CD4-positive, alpha-beta T cell (primary cell): ENCODE measurements at places on chromosomes 2 and 18.

GRCh38 chr2:232623768-232624765 is 9.3 kb upstream of the EFHD1 start:
- DNase-seq, result no peak

DNA sequence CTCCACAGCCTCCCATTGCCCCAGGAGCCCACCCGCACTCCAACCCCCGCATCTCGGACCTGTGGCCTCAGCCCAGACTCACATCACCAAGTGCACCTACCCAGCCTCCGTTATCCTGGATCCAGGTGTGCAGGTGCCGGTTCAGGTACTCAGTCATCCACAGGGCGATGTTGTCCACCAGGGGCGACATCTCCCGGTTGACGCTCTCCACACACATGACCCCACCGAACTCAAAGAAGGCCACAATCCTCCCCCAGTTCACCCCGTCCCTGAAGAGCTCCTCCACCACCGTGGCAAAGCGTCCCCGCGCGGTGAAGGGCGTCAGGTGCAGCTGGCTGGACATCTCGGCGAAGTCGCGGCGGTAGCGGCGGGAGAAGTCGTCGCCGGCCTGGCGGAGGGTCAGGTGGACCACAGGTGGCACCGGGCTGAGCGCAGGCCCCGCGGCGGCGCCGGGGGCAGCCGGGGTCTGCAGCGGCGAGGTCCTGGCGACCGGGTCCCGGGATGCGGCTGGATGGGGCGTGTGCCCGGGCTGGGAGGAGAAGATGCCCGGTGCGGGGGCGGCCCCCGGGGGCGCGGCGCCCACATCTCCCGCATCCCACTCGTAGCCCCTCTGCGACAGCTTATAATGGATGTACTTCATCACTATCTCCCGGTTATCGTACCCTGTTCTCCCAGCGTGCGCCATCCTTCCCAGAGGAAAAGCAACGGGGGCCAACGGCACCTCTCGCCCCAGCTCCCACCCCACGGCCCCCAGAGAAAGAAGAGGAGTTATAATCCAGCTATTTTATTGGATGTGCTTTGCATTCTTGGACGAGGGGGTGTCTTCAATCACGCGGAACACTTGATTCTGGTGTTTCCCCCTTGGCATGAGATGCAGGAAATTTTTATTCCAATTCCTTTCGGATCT is 1.3 kb downstream of the BCL2 start:
- peak; percentile 61 for DNase-seq

- DNase-seq, result no peak
Measured at GRCh38 chr2:238943338-238944067, 95.6 kb downstream of the TWIST2 start.

DNA sequence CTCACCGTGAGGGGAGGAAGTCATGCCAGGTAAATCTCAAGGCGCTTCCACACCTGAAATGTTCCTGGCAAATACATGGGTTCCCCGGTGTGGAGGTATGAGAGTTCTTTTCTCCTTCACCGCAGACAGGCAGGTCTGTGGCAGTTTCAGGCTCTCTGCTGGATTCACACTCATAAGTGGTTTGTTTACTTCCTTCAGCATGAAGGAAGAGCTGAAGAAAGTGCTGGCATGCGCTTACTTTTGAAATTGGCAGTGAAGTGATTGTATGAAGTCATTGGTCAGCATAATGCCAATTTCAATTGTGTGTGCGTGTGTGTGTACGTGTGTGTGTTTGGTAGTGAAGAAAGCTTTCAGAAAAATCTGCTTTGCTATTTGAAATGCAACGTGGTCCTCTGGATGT is 43.4 kb downstream of the RNF144A start:
- no peak for DNase-seq

- DNase-seq, result no peak
Measured at GRCh38 chr18:12076424-12077140, 17.1 kb upstream of the ANKRD62 start.

DNA sequence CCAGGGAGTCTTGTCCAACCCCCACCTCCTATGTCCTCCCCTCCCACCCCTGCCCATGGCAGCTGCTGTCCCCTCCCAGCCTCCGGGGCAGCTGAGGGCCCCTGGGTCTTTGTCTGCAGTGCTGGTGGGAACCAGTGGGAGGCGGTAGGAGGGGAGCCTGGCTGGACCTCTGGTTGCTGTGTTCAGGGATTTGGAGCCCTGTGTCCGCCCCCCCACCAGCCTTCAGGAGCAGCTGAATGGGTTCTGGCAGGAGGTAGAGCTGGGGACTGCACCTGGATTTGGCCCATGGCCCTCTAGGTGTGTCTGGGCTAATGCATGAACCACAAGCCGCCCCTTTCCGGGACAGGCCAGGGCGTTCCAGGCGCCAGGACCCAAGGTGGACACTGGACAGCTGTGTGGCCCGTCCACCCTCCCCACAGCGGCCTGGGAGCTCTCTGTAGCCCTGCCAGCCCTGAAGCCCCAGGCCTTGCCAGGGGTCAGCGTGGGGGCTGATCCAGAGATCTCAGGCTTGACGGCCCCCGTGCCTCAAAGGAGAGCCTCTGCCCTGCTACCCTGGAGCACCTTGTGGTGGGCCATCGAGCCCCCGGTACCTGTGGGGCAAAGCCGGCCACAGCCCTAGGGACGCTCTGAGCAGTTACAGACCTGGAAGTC is 25.4 kb downstream of the GPC1 start:
- DNase-seq, result no peak

DNA sequence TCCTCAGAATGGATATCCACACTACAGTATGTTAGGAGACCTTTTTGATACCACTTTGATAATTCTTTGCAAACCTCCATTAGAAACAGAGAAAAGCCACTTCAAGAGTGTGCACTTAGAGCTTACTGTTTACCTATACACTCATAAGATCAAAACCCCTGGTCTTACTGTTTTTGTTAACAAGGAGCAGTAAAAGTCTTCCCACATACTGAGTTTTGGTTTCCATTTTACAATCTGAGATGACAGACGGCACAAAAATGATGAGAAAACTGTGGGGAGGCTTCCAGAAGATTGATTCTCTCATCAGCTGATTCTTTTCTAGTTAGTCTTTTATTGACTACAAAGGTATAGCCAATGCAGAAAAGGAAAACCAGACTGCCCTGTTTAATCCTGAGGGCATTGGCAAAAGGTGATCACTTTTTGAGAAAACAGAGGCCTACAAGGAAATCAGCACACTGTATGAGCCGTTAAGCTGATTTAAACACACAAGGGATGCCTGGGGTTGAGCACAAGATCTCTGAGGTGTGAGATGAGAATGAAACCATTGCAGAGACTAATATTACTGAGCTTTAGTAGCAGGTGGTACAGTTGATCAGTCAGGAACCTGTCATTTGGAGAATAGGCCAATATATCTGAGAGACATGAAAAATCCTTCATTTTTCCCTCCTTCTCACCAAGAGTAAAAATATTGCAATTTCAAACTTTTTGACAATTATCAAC is 368.6 kb downstream of the GRB14 start:
- DNase-seq, result no peak

DNA sequence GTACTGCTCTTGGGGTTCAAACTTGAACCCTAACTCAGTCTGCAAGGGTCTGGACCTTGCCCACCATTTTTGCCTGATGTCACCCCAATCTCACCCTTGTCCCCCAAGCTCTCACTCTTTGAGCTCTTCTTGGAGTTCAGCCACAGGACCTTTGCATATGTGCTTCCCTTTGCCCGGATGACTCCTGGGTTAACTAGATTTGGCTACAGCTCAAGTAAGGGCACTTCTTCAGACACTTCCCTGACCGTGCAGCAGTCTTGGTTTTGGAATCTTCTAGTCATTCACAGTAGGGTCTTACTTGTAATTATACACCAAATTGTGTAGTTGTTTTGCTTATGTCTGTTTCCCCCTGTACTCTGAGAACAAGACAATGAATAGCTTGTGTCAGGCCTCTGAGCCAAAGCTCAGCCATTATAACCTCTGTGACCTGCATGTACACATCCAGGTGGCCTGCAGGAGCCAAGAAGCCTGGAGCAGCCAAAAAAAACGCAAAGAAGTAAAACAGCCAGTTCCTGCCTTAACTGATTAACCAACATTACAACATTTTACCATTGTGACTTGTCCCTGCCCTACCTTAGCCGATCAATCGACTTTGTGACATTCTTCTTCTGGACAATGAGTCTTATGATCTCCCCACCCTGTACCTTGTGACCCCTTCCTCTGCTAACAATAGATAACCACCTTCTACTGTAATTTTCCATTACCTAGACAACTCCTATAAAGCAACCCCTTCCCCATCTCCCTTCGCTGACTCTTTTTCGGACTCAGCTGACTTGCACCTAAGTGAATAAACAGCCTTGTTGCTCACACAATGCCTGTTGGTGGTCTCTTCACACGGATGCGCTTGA is 1.0 kb upstream of the MOGAT1 start:
- DNase-seq, result no peak

DNA sequence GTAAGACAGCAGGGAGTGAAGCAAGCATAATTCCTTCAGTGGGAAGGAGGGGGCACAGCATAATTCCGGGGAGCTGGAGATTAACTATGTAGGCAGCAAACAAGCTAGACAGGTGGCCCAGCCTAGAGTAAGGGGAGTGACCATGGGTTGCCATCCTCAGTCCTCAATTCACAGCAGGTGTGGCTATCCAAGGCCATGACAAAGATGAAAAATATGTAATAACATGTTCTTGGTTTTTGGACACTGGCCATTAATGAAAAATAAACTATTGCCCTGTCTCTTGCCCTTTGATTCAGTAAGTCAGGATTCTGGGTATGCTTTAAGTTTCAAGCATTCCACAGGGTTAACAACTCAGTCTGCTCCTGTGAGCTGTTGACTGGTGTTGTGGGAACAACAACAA is 65.0 kb downstream of the CYP1B1 start:
- no peak for DNase-seq

DNA sequence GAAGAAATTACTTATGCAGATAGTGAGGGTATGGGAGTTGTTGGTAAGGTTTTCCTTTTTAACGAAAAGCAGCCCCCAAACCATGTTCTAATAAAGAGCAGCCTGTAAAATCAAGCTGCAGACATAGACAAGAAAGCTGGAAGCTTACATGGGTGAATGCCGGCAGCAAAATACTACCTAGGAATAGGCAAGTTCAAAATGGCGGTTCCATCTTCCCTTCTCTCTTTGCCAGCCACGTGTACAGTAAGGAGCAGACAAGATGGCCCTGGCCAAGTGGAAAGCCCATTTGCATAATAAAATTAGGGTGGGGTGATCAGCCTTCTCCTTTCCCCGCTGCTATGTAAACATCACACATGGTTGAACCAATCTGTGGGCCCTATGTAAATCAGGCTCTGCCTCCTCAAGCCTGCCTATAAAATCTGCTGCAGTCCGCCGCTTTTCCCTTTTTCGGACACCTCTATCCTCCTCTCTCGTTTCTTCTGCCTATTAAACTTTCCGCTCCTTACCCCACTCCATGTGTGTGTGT is 155.0 kb downstream of the ZBTB7C start:
- no peak for DNase-seq

DNA sequence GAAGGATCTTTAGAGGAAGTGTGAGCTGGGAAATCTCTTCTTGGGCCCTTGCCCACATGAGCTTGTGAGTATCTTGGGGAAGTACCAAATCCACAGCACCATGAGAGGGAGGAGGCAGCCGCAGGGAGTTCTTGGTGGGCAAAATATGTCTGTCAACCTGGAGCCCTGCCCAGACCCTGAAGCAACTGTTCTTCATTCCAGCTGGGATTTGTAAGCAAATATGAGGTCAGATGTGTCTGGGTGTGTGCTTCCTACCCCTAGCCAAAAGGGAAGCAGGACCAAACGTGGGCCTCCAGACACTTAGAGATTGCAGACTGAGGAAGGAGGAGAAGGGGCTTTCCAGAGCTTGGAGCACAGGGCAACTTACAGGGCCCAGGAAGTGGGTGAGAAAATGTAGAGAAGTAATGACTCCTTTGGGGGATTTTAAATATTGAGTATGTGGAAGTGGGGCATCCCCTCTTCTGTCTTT is 41.9 kb downstream of the TMEM247 start:
- no peak for DNase-seq

DNA sequence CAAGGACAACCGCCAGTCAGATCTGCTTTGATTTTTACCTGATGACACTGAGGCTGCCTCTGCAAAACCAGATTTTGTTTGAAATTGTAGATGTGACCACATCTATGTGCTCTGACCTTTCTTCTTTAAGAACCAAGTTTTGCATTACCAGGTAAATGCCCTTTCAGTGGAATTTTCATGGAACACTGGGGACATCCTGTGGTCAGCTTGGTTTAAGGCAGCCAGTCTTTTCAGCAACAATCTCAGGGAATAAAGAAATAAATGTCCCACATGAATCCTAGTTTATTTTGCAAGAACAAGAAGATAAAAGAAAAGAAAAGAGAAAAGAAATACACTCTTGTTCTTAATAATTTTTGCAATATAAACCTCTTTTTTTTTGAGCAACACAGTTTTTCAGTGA is 90.6 kb downstream of the POU3F3 start:
- DNase-seq, result no peak

GRCh38 chr2:145036421-145037011 is 516.6 kb upstream of the ZEB2 start:
- DNase-seq, result no peak

DNA sequence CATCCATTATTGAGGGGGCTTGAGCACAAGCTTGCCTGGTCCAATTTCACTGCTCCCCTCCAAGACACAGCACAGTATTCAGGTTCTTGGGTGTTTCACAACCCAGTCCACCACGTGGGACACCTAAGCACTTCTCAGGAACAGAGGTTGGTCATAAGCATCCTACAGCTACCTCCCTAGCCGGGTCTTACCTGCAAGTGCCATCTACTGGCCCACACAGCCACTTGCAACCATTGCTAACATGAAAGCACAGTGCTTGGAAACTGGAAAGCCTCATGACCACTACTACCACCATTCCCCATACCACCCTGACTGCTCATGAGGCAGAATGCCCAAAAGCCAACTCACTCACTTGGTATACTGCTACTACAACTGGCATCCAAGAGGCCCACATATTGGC is 105.7 kb upstream of the RPRM start:
- no peak for DNase-seq

DNA sequence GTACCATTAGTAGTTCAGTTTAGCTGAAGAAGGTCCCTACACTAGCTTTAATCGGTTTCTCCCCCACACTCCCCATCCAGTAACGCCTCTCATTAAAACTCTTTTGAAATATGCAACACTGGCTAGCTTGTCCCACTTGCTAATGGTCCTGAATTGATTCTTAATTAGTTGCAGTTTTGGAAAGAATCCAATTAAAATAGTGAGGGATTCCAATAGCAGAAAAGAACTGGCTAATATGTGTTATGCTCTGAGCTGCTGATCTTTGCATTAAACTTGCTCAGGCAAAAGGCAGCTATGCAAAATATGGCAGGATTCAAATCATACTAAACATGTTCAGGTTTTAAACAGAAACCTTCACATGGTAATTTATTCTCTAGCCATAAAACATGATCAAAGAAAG is 252.5 kb upstream of the HNRNPA3 start:
- DNase-seq, result no peak

- DNase-seq, result no peak
Measured at GRCh38 chr2:98160554-98160953, 73.6 kb downstream of the VWA3B start.

- no peak for DNase-seq
Measured at GRCh38 chr2:218234521-218234920, 17.5 kb downstream of the ARPC2 start.

GRCh38 chr2:55003706-55004639 is 46.3 kb downstream of the RTN4 start:
- DNase-seq, result no peak
